ENCODE measurements at places on chromosomes 5 and 9. TPM values are rescaled to one million over a fixed set of nuclear protein-coding genes. Genes with fewer than 3 reads are reported as not detected.
A peak's percentile ranks its signal among the peaks of the same experiment; 100 is the strongest.

The ALDH1A1 gene
- total RNA-seq: 24.5 TPM

GRCh38 chr5:107669096-107670031, 1.4 kb downstream of the EFNA5 start:
- no peaks in the 10 kb centered on the region for H3K36me3 ChIP-seq
- peak; percentile 57 for DNase-seq
- H3K27ac ChIP-seq: no peak overlapping the region
- peak overlapping the region; percentile 81 for H3K4me3 ChIP-seq

DNA sequence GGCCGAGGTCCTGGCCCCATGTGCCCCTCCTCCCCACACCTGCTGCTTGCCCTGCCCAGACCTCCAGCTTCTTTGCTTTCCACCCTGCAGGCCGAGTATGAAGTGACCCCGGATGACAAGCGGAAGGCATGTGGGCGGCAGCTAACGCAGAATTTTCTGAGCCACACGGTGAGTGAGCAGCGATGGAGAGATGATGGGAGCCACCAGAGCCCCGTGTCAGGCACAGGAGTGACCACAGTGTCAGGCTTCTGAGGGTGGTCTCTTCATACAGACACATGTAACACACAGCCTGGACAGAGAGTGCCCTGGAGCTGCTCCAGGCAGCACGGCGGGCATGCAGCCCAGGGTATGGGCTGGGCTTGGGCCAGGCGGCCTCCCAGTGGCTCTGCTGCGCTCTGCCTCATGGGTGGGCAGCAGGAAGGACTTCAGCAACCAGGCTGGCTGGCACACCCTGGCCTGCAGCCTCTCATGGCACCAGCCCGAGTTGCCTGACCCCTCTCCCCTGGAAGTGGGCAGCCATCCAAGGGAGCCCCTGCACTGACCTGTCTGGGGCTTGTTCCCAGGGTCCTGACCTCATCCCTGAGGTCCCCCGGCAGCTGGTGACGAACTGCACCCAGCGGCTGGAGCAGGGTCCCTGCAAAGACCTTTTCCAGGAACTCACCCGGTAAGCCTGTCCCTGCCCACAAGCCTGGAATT, 5.8 kb downstream of the GRK6 start:
- no peak overlapping the region for H3K4me3 ChIP-seq
- no peak for DNase-seq
- peaks cover 56% of the 10 kb centered on the region for H3K4me1 ChIP-seq
- H3K27me3 ChIP-seq: no peaks in the 10 kb centered on the region
- H3K36me3 ChIP-seq: peaks cover 67% of the 10 kb centered on the region

DNA sequence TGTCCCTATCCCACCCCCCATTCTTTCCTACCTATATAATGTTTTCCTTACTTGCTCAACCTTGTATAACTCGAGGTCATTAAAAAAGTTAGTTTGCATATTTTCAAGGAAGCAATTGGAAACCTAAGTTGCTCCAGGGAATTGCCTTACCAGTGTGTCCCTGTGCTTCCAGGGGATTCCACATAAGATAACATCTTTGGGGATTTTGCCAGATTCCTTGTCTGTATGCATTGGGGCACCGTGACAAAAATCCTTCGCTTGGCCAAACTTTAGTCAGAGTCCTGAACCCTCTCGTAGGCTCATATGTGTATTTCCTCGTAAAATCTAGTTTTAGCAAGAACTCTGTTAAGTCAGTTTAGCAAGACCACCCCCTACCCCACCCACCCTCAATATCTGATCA, 14.7 kb upstream of the OSMR start:
- no peak for DNase-seq
- no peaks in the 10 kb centered on the region for H3K4me1 ChIP-seq
